AG04449 (cell line): ENCODE measurements at places on chromosomes 16 and 17.
A peak's percentile ranks its signal among the peaks of the same experiment; 100 is the strongest.

- no peak for DNase-seq
Measured at GRCh38 chr16:9115277-9115676, 23.8 kb downstream of the HAPSTR1 start.

GRCh38 chr16:88511906-88512305 is 58.3 kb upstream of the ZC3H18 start:
- no peak for DNase-seq

DNA sequence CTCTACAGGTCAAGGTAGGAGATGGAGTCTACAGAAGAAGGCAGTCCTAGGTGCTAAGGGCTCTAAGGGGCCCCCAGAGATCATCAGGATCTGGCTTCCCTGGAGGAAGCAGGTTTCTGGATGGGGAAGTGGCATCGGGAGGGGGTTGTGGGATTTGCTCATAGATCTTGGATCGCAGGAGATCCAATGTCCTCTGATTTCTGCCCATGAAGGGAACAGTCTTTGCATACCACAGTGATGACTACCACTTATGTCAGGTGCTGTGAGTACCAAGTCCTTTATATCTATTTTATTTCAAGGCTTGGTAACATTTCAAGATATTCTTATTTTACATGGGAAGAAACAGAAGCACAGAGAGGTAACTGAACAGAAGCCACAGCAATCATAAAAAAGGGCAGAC is 164.0 kb downstream of the RGS9 start:
- DNase-seq: no peak

GRCh38 chr16:71919035-71919434 is 23.7 kb downstream of the IST1 start:
- no peak for DNase-seq

DNA sequence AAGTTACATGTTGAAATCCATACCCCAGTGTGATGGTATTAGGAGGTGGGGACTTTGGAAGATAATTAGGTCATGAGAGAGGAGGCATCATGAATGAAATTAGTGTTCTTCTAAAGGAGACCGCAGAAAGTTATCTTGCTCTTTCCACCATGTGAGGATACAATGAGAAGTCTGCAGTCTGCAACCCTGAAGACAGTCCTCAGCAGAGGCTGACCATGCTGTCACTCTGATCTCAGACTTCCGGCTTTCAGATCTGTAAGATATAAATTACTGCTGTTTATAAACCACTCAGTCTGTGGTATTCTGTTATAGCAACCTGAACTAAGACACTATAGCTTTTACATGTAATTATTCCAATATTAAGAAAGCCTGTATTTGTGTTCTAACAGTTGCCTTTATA is 116.7 kb upstream of the CES5A start:
- no peak for DNase-seq

DNA sequence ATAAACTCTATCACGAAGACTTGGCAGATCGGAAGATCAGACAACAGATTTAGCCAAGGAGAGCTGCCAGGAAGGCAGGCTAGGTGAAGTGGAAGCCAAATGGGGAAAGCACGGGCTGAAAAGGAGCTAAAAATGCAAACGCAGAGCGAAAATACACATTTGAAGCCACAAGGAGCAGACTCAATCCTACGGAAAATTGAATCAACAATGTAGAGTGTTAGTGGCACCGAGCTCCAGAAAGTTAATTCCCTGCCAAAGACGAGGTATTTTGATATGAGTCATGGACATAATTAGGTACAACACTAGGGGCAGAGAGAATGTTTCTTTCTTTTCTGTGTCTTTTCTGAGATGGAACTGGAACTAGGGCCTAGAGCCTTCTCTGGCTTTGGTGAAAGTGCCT is 20.7 kb downstream of the GSG1L start:
- no peak for DNase-seq

GRCh38 chr16:73978407-73978784 is 318.2 kb upstream of the PSMD7 start:
- DNase-seq: no peak

- DNase-seq: no peak
Measured at GRCh38 chr16:15613676-15614075, 29.3 kb downstream of the MARF1 start.

DNA sequence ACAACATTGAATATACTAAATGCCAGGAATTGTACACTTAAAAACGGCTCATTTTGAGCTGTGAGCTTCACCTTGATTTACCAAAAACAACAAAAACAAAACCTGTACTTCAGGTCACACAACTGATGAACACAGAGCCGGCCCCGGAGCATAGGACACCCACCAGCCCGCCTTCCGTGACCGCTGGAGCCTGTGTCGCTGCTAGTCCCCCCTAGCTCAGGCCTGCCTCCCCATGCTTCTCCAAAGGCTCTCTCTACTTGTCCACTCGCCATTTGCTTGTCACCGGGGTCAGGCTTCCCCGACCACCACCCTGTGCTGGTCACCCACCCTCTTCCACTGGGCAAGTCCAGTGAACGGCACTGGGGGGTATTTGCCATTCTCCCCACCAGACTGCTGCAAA is 113.8 kb upstream of the TNRC6C start:
- DNase-seq: no peak

DNA sequence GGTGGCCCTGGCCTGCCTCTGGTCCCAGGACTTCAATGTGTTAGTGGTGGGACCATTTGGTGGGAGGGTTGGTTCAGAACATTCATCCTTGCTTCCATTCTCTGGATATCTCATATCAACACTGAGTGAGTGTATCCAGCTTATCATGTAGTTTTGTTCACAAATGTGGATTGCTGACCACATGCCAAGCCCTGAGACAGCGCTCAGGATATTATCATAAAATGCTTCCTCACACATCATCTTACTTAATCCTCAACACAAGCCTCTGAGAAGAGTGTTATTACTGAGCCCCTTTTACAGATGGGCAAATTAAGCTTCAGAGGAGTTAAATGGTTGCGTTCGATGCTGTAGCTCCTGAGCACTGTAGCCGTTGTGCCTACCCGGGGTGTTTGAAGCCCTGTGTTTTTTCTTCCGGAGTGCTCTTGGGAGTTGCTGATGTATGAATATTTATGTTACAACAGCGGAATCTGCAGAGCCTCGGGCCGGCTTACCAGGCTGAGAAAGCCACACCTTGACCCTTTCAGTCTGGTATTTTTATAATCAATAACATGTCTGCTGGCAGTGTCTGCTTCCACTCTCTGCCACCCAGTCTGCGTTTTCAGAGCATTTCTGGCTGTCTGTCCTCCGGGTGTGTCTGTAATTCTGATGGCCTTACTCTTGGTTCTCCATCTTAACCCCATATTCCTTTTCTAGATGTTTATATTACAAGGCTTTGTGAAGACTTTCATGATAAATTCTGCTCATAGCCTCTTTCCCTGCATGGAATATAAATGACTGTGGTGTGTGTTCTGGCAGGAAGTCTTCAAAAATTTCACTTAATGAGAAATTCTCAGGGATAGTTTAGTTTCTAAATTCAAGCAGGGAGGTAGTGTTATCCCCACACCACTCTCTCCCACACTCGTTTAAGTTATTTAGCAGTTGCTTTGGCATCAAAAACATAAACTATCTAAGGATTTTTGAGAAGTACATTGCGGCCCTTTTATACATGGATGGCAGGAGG is 2.9 kb downstream of the GLP2R start:
- DNase-seq: no peak

- no peak for DNase-seq
Measured at GRCh38 chr16:86511317-86512161, 1.2 kb downstream of the FOXF1 start.

DNA sequence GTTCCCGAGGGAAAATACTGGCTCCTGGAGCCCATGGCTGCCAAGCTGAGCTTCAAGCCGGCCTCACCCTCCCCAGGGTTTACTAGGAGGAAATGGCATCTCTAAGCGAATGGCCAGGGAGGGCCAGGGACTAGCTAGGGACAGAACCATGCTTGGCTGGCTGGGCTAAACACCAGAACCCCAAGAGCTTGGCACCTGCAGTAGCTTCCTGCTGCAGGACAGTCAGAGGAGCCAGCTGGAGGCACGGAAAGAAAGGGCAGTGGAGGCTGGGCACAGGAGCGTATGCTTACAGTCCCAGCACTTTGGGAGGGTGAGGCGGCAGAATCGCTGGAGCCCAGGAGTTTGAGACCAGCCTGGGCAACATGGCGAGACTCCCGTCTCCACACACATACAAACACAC is 33.7 kb downstream of the PEMT start:
- no peak for DNase-seq

GRCh38 chr16:51696376-51696775 is 545.3 kb upstream of the SALL1 start:
- no peak for DNase-seq

GRCh38 chr17:66337866-66338485 is 35.6 kb downstream of the PRKCA start:
- no peak for DNase-seq

- no peak for DNase-seq
Measured at GRCh38 chr16:87687126-87687910, 78.5 kb downstream of the KLHDC4 start.

DNA sequence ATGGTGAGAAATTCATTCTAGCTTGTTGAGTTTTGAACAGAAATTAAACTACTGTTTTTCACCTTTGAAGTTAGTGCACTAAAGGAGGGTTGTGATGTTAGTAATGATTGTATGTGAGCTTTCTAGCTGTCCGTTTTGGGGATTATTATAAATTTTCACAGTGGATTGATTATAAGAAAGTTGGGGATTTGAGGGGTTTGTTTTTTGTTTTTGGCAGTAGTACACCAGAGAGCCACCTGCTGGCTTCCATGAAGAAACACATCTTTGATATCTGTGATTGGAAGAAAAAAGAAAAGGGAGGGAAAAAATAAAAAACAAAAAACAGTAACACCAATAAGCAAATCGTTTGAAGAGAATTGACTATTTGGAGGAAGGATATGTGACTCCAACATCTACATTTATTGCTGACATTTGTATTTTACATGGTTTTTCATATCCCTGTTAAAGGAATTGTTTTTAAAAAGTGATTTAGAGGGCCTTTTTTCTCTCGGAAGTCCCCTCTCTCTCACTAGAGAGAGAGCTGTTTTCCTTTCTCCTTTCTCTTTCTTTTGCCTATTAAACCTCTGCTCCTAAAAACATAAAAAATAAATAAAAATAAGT is 1469.5 kb upstream of the GOT2 start:
- no peak for DNase-seq

GRCh38 chr17:75645889-75646637 is 12.8 kb downstream of the SMIM5 start:
- DNase-seq: no peak

GRCh38 chr16:77171745-77172635 is 19.0 kb upstream of the MON1B start:
- peak; percentile 10 for DNase-seq

DNA sequence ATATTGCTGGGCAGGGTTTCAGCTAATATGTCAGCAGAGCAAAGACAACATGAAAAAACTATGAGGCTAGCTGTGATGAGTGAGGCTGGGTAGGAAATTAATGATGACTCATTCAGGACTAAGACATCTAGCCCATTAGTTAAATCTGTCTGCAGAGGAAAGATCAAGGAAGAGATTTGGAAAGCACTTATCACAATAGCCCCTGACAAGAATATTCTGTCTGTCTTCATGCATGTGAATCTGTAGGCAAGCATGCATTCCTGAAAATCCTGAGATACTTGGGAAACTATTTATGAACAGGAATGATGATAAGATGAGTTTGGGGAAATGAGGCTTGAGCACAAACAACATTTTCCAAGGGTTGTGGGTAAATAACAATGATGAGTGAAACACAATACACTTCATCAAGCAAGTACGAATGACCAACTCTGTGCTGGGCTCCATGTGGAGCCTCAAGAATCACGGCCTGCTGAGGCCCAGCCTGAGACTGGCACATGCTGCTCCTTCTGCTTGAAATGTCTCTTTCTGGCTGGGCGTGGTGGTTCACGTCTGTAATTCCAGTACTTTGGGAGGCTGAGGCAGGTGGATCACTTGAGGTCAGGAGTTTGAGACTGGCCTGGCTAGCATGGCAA is 96.5 kb upstream of the ASIC2 start:
- DNase-seq: no peak

DNA sequence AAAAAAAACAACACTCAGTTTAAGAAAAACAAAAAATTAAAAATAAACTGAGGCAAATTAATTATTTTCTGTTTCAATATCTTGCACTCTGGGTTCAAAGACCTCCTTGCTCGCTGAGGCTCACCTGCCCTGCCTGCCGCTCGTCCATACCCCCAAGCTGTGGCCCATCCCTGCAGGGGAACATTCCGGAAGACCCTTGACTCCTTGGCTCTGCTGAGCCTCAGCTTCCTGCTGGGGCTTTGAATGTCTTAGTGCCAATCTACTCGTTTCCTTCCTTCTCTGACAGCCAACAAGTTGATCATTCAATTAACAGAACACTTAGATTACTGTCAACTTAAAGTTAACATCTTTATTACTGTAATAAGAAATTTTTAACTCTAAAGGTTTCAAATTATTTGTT is 24.3 kb downstream of the G6PC1 start:
- no peak for DNase-seq

GRCh38 chr17:17205368-17206123 is 587 bp downstream of the PLD6 start:
- DNase-seq: no peak
